ENCODE measurements at places on chromosomes 3 and 15. TPM values are rescaled to one million over a fixed set of nuclear protein-coding genes. Genes with fewer than 3 reads are reported as not detected.

Gene ZMYND10
- 0.23 TPM for total RNA-seq

Gene KCNMB3
- total RNA-seq, result 2.7 TPM

Gene CFAP91
- 2.4 TPM for total RNA-seq

Gene NR2E3
- total RNA-seq, result not detected

Gene PLSCR2
- not detected for total RNA-seq

Gene AEN
- total RNA-seq, result 12.2 TPM

Data from posterior vena cava (tissue), 2 donors.